A549 treated with ZK216348 at 1 μM for 4 hours (cell line): ENCODE measurements at places on chromosomes 16 and 17. TPM values are rescaled to one million over a fixed set of nuclear protein-coding genes. Genes with fewer than 3 reads are reported as not detected.

Gene EFCAB3
- total RNA-seq: not detected in 5 replicates

Gene ALOX12
- total RNA-seq: not detected in 5 replicates

Gene UNC13D
- total RNA-seq: 3.3 to 7.1 TPM (median 5.1 TPM) in 5 replicates

Gene CCDC154
- 0.31 to 0.55 TPM (median 0.34 TPM) in 3 of 5 replicates, not detected in the others for total RNA-seq

Gene KRTAP9-8
- not detected in 5 replicates for total RNA-seq

Gene CDH15
- 0.09 to 0.16 TPM (median 0.15 TPM) in 3 of 5 replicates, not detected in the others for total RNA-seq

Gene MYH11
- 0.02 to 0.12 TPM (median 0.07 TPM) in 4 of 5 replicates, not detected in the other for total RNA-seq

Gene SLC47A1
- total RNA-seq: 21.0 to 24.5 TPM (median 22.7 TPM) in 5 replicates

Gene SKAP1
- total RNA-seq: 0.34 to 0.46 TPM in 2 of 5 replicates, not detected in the others

Gene RSKR
- total RNA-seq: 2.9 to 5.4 TPM (median 4.7 TPM) in 5 replicates

Gene SMPD3
- 0.08 to 0.33 TPM (median 0.15 TPM) in 5 replicates for total RNA-seq

Gene TANGO6
- total RNA-seq: 6.8 to 8.3 TPM (median 7.2 TPM) in 5 replicates

Gene SCGB1C2
- total RNA-seq: not detected in 5 replicates
